SK-MEL-5 (cell line): ENCODE measurements at places on chromosomes 12 and 14.

- no peak for DNase-seq
Measured at GRCh38 chr12:116881877-116882507, 751 bp upstream of the HRK start.

DNA sequence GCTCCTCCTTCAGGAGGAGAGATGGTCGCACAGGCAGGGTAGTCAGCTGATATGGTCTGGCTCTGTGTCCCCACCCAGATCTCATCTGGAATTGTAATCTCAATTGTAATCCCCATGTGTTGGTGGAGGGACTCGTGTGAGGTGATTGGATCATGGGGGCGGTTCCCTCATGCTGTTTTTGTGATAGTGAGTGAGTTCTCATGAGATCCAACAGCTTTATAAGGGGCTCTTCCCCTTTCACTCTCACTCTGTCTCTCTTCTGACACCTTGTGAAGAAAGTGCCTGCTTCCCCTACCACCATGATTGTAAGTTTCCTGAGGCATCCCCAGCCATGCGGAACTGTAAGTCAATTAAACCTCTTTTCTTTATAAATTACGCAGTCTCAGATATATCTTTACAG is 218.9 kb upstream of the TMTC1 start:
- DNase-seq, result peak; percentile 20

DNA sequence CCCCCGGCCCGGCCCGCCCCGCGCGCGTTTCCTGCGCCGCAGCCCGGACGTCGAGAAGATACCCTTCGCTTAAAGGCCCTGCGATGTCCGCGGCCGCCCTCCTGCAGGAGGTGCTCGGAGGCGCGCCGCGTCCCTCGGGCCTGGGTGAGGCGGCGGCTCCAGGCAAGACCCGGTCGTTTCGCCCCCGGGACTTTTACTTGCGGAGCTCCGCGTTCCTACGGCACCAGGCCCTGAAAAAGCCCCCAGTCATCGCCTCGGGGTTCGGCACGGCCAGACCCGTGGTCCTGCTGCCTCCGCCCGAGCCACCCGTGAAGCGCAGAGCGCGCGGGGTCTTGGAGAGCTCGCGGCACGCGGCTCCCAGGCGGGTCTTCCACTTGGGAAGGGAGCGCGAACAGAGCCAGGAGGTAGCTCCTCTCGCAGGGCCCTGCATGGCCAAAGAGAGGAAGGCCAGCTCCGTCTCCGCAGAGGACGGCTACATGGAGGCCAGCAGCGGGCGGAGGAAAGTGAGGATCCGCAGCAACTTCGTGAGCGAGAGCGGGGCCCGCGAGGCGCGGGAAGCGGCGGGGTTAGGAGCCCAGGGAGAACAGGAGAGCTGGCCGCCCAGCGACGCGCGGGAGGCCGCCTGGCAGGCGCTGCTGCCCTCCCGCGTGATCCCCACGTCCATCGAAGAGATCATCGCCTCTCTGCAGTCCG is 26.9 kb downstream of the TTC6 start:
- DNase-seq, result no peak

DNA sequence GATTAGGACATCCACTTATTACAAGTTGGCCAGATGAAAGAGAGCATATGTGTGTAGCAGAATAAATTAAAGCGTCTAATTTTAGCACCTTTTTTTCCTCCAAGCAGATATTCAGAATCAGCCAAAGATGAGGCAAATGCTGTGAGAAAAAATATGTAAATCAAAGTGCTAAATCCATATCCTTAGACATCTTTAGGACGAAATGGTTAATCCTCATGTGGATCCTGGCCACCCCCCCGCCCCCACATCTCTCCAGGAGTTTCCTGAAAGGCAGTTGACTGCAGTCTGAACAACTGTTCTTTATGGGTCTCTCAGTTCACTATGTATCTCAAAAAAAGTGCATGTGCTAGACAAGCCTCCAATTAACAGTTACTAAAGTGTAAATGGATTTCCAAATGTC is 1768.1 kb upstream of the SEL1L start:
- DNase-seq, result no peak

DNA sequence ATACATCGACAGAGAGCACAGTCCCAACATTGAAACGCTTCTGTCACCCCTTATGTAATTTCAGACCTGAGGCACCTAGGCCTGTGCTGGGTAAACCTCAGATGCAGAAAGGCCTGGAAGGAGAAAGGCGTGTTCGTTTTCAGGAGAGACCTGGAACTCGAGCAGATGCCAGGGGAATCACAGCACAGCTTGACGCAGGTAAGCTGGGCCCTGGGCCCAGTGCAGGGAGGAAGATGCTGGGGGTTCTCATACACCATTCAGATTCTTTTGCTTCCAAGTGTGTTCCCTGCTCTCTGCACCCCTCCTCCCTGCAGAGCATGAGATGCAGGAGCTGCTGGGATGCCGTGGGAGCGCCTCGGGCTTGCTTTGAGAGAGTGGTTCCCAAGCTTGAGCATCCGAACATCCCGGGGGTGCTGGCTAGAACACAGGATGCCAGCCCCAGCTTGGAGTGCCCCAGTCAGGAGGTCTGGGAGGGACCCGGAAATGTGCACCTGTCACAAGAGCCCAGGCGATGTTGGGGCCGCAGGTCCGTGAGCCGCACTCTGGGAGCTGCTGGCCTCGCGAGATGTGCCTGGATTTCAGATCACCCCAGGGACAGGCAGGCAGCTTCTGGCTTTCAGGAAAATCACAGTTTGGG is 35.9 kb downstream of the FZD10 start:
- DNase-seq, result no peak

DNA sequence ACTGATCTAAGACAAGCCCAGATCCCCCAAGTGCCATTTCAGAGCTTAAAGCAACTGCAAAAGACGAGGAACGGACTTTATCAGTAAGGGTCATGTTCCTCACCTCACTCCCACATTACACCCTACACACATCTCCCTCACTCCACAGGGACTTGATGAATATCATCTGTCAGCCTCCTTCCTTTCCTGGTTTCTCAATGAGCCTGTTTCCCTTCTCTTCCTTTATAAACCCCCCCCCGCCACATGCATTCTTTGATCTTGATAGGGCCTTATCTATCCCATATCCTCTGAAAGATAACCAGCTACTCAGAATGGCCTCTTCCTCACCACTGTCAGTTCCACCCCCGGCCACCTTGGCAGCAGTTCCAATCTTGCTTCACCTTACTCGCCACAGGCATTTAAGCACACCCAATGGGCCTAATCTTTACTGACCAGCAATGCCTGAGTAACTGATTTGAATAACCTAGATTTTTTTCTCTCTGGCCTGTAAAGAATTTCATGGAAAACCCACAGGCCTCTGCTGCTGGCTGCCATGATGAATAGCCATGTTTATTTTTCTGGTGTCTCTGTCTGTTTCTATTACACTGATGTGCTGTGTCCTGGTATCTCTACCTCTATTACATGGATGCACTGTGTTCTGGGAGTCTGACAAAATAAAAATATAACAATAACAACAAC is 138.7 kb downstream of the PHLDA1 start:
- DNase-seq, result no peak

DNA sequence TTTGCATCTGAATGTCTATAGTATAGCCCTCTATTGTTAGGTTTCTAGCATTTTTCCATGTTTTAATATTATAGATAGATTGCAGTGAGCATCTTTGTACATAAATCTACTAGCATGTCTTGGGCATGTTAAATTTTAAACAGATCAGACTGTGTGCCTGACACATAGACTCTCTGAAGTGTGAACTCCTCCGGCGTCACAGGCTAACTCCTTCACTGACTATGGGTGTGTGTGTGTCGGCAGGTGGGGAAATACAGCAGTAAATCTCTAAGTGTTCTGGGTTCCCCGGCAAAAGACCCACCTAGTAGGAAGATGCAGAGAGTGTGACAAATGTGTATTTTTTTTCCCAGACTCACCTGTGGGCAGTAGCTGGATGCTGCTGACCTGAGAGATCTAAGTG is 2.3 kb downstream of the VWF start:
- DNase-seq, result no peak

DNA sequence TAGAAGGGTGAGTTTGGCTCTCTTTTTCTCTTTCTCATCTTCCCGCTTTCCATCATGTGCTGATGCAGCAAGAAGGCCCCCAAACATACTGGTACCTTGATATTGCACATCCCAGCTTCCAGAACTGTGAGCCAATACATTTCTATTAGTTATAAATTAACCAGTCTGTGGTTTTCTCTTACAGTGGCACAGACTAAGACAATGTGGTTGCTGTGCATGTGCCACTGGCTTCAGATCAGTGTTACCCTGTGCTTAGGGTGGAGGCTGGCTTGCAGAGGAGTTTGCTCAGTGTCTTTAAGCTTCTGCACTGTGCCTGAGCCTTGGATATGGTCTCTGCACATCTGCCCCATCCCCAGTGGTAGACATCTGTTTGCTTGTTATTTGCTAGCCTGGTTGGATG is 5.5 kb downstream of the IFI27L2 start:
- no peak for DNase-seq

GRCh38 chr14:33786091-33786825 is 164.6 kb downstream of the EGLN3 start:
- DNase-seq, result no peak

DNA sequence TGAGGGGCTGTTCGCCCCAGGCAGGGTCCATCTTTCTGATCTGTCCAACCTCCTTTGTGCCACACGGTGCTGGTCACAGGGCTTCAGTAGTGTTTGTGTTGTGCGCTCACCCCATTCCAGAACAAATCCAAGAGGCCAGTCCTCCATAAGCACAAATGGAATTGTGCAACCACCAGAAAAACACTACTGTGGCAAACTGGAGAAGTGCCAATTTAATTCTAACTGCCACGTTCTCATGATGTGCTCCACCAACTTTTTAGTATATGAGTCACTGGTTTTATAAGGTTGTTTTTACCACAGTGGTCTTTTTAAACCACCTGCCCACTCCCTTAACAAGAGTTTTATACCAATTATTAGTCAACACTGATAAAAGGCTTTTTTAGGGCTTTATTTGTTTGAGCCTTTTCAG is 380.2 kb downstream of the NAV3 start:
- peak; percentile 41 for DNase-seq

DNA sequence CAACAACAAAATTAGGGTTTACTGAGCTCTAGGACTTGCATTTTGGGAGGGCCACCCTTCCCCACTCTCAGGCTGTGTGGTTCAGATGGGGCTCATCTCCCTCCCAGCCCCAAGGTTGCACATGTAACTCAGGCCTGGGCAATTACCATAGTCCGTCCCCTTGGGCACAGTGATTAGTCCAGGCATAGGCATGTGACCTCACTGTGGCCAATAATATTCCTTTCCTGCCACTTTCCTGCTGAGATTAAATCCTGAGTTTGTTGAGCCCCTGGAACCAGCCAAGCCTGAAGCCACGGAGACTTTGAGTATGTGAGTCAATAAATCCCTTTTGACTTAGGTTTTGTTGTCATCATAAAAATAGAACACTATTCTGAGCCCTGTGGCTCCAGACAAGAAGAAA is 113.0 kb downstream of the AACS start:
- no peak for DNase-seq

DNA sequence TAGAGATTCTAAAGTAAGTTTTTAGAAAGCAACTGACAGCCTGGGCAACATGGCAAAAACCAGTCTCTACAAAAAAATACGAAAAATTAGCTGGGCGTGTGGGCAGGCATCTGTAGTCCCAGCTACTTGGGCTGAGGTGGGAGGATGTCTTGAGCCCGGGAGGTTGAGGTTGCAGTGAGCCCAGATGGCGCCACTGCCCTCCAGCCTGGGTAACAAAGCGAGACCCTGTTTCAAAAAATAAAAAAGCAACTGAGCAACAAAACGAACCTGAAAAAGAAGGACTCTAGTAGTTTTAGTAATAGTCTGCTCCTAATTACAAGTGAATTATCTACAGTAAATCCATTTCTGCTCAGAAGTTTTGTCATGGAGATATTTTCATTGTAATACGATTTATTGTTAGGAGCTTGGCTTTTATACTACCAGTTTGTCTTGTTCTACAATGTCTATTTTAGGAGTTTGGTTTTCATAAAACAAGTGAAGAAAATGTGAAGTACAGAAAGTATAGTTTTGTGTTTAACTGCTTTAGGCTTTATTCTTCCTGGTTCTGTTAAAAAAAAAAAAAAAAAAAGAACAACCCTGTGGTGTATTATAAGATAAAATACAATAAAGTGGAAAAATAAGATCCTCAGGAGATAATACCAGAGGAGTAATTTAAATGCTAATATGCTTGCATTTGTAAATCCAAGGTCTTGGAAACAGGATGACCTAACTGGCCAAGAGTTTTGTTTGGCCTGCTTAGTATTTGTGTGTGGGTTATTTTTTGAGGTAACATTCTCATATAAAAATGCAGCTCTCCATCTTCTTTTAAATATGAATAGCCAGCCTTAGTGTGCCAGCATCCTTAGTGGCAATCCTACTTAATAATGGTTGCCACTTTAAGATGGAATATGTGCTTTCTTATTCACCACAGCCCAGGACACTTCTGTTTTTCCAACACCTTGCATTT is 2.8 kb downstream of the TMX1 start:
- DNase-seq, result peak; percentile 11

DNA sequence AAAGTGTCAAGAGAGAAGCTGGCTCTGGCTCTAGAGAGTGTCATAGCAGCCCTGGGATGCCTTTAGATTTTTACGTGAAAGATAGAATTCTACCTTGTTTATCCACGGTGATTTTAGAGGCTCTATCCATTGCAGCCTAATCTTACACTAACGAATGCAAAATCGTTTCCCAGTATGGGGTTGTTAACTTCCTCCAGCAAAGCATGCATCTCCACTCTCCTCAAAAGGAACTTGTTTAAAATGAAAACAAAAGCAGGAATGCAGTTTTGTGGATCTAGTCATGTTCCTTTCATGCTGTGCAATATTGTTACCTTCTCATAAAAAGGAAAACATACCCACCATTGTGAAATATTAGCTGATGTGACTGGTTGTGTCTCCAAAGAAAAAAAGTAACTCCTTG is 88.4 kb downstream of the ANO2 start:
- no peak for DNase-seq

- no peak for DNase-seq
Measured at GRCh38 chr14:73606271-73606670, 6.0 kb upstream of the ACOT6 start.

DNA sequence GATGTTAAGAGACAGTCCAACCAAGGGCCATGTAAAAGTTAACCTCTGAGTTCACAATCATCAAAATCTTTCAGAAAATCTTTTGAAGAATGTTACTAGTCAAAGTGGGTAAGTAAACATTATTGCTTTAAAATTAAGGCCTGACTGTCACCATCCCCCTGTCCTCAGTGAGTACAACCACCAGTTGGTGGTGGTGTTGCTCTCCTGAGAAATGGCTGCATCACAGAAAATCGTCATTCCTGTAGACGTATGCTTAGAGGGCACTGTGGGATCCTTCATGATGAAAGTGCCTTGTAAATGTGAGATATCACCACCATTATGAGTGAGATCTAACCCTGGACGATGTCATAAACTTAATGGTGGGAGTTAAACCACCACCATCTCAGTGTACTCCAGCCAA is 451.2 kb downstream of the RPS29 start:
- DNase-seq, result peak; percentile 37
